ENCODE measurements at places on chromosomes 5 and 9. TPM values are rescaled to one million over a fixed set of nuclear protein-coding genes. Genes with fewer than 3 reads are reported as not detected.

GRCh38 chr9:27338527-27338903 is 41.6 kb upstream of the EQTN start:
- DNase-seq: no peak

Gene PHF24
- total RNA-seq: 1.8 TPM

GRCh38 chr5:160198841-160199409 is 30.4 kb upstream of the FABP6 start:
- DNase-seq: peak; percentile 19

GRCh38 chr5:163531272-163531671 is 25.9 kb downstream of the MAT2B start:
- no peak for DNase-seq

GRCh38 chr5:120017513-120017912 is 388.2 kb downstream of the FAM170A start:
- no peak for DNase-seq

DNA sequence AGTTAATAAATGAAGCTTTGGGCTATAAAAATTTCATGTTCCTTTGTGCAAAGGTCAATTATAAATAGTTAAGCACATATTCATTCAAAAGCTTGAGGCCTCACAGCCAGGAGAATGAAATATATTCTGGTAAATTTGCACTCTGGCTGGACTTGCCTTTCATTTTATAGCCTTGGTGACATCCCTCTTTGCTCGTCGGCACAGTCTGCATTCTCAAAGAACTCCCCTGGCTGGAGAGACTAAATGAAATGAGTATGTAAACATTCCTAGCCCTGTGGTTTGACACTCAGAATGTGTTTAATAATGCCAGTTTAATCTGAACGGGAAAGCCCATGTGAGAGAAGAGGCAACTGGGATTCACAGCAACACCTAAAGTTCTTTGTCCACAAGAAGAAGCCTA is 285.6 kb downstream of the BRINP1 start:
- DNase-seq: no peak

DNA sequence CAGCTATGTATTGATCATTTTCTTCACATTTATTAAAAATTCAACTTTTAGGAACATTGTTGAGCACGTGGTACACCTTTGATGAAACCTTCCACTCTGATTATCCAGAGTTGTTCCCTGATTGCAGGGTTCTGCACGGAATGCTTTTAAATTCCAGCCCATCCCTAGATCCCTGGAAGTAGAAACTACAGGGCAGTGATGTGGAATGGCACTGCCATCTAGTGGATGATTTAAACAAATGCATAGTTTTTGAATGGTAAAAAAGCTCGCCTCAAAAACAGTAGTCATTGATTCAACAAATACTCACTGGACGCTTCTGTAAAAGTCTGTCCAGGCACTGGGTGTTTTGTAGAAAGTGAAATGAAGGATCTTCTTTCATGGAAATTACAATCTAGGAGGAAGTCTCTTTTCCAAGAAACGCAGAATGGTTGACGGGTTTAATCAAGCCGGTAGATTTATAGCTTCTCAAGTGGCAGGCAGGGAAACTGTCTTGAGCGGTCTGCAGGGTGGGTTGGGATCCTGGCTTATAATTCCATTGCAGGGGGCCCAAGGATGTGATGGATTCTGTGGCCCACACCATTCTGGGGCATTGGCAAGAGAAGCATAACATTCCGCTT is 118.4 kb downstream of the ARHGAP26 start:
- peak; percentile 69 for DNase-seq

Gene FBP2
- total RNA-seq: not detected

- DNase-seq: no peak
These were observed 88.9 kb upstream of the CACNA1B start for GRCh38 chr9:137788561-137789294.

- DNase-seq: peak; percentile 84
These were observed 67.5 kb upstream of the RAPGEF1 start for GRCh38 chr9:131807144-131807983.

Gene DOK3
- 0.93 TPM for total RNA-seq

Gene HABP4
- 12.3 TPM for total RNA-seq

DNA sequence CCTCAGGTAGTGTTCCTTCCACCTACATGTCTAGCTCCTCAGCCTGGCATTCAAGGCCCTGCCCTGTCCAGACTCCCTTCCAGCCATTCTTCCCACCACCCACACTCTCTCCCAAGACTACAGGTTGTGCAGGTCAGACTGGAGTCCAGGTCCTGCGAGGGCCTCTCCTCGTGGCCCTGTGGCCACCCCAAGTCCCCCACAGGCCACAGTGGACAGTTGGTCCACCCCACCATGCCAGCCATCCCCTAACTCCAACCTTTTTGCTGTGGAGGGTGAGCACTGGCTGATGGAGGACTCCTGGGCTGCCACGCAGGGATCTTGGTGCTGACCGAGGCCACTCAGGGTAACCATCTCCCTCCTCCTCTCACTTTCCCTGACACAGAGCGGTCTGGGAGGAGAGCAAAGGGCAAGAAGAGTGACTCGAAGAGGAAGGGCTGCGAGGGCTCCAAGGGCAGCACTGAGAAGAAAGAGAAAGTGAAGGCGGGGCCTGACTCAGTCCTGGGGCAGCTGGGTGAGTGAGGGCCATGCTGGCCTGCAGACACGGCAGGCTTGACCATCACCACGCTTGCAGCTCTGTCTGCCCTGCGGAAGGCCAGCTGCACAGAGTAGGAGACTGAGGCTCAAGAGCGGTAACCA is 51.0 kb downstream of the JADE2 start:
- DNase-seq: no peak

Gene PLAC8L1
- not detected for total RNA-seq

Gene CNTNAP3B
- total RNA-seq: 16.0 TPM

Gene TAF1L
- not detected for total RNA-seq

Gene GPR107
- total RNA-seq: 33.8 TPM

GRCh38 chr9:78358329-78359051 is 61.6 kb downstream of the PSAT1 start:
- no peak for DNase-seq

Gene SLC6A18
- not detected for total RNA-seq

Gene TMEM252
- total RNA-seq: not detected

Measured in neural progenitor cell (in vitro differentiated cells).